ENCODE measurements at places on chromosomes 2 and 18.

DNA sequence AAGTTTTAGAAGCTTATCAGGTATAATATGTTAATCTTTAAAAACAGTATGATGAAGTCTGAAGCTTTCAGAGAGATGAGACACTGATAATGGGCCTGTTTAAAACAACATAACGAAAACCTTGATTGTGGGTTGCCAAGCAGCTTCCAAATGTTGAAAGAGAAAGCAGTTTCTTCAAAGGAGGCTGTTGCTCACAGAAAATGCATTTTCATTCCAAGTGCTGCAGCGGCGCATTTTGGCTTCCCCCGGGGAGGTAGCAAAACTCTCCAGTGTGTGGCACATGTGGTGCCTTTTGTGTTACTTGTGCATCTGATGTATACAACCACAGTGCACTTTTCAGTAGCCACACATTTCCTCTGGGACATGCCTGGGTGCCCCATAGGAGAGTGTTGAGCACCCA lies 66.1 kb downstream of the TMEFF2 start:
- no peak for DNase-seq

- no peak for DNase-seq
Observed at GRCh38 chr2:217604527-217605194, 398.1 kb downstream of the TNS1 start.

GRCh38 chr18:8623549-8624106 lies 14.4 kb downstream of the RAB12 start:
- DNase-seq = no peak

DNA sequence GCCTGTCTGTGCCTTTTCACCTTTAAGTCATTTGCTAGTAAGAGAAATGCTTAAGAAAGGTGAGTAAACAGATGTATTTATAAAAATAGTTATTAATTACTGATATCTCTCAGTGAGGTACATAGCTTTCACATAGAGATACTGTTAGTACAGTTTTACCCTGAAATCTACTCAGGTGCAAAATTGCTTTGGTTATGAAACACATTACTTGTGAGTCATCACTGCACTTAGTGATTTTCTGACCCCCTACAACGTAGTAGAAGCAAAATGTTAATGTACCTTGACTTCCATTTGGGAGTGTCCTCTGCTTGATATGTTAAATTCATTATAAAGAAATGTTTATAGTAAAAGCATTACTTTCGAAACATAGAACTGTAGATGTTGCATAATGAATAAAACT lies 6.5 kb downstream of the GLS start:
- no peak for DNase-seq

All from LoVo (cell line).